Effector CD4-positive, alpha-beta T cell (primary cell): ENCODE measurements at places on chromosomes 7 and 10.

GRCh38 chr7:100629117-100629716, 12.1 kb downstream of the TFR2 start:
- DNase-seq = no peak

- no peak for DNase-seq
Observed at GRCh38 chr7:146575903-146576302, 459.3 kb downstream of the CNTNAP2 start.

DNA sequence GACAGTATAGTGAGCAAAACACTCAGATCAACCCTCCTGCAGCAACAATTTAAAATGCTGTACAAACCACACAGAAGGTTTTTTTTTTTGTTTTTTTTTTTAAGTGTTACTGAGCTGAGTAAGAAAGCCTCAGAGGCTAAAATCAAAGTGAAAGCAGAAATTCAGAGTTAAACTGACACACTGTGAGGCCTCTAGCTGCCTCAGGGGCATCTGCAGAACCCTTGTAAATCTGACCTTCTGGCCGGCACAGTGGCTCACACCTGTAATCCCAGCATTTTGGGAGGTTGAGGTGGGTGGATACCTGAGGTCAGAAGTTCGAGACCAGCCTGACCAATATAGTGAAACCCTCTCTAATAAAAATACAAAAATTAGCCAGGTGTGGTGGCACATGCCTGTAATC, 7.4 kb upstream of the GNA12 start:
- DNase-seq = no peak

DNA sequence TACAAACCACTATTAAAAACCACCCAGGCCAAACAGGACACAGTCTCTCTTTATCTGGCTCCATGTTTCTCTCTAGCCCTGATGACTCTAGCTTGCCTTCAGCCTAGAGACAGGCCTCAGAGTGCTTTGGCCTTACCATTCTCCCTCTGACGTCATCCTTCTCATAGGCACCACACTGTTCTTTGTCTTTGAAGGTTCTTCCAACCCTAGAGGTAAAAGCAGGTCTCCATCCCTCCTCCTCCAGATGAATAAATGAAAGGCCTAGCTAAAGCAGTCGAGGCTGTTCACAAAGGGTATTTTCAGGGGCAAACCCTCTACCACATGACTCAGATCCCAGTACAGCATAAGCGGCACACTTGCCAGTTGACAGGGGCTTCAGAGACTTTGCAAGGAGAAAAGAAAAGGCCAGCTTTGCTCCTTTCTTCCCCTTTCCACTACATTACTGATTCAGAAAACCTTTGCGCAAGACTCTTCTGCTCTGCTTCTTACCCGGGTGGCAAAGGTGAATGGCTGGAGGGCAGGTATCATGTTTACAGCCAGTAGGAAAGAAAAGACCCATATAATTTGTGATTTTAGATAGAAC, 14.8 kb downstream of the NFE2L3 start:
- no peak for DNase-seq
